ENCODE measurements at places on chromosomes 4 and X.

DNA sequence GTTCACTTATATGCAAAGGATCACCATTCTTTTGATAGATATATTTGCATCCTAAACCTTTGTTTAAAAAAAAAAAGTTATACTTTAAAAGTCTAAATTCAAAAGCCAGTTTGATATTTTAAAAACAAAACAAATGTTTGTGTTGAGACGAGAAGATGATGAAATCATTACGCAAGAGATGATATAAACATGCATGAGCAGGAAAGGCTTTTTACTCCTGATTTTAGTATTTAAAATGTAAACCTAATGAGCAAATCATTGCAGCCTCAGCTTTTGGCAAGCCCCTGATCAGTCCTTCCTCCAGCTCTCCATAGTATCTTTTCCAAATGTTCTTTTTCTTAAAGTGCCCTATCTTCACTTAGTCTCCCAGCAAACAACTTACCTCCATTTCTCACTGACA, 115.6 kb downstream of the ARAP2 start:
- DNase-seq = no peak

- no peak for DNase-seq
Observed at GRCh38 chrX:17192106-17192505, 182.9 kb upstream of the NHS start.

DNA sequence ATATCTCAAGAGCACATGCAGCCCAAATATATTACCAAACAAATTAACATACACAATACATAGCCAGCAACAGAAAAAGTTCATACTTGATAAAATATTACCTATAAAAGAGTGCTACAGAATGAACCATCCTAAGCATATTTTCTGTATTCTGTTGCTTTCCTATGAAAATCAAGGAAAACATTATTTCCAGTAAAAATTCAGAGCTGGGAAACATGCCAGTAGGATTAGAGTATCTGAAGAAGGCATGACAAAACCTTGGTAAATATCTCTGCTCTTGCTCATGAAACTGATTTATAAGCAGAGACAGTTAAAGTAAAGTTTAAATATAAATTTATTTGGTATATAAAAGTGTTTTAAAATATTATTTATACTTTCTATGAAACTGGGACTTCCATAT, 599.7 kb downstream of the ARAP2 start:
- no peak for DNase-seq

DNA sequence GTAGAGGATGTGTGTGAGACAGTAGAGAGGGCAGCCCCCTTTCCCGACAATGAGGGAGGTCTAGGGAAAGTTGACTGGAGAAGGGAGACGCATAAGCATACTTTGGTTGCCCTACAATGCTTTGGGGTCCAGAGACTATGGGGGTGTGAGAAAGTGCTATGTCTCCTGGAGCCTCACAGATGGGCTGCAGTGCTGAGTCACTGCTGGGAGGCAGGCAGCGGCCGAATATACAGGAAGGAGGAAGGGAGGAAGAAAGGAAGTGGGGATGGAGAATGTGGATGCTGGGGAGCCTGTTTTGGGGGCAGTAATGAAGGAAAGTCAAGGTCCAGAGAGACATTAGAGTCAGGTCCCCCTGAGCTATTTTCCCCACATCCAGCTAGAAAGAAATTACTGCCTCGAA, 12.7 kb downstream of the DRP2 start:
- no peak for DNase-seq

GRCh38 chr4:119264743-119265142, 52.2 kb downstream of the USP53 start:
- DNase-seq = no peak
